ENCODE measurements at places on chromosomes 4 and X.

DNA sequence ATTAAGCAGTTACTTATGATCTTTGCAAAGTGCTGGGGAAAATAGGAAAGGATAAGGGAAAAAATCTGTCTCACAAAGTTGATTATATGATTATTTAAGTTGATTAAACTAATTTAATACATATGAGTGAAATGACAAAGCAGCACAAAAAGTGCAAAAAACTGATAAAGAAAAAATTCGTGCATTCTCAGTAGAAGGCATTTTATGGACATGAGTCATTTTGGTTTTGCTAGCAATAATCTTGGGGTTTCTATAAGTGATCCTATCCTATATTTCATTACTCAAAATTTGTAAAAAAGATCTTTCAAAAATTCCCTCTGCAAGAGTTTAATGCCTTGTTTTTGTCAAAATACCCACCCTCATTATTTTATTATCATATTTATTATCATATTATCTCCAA is 224.2 kb upstream of the ANXA10 start:
- DNase-seq, result no peak

- DNase-seq, result no peak
Measured at GRCh38 chrX:136589966-136590365, 58.0 kb downstream of the VGLL1 start.

GRCh38 chr4:139743027-139743426 is 77.4 kb downstream of the MGST2 start:
- no peak for DNase-seq

GRCh38 chr4:184616633-184617551 is 32.4 kb downstream of the CASP3 start:
- no peak for DNase-seq

- DNase-seq, result no peak
Measured at GRCh38 chr4:15327311-15328298, 100.2 kb upstream of the C1QTNF7 start.

DNA sequence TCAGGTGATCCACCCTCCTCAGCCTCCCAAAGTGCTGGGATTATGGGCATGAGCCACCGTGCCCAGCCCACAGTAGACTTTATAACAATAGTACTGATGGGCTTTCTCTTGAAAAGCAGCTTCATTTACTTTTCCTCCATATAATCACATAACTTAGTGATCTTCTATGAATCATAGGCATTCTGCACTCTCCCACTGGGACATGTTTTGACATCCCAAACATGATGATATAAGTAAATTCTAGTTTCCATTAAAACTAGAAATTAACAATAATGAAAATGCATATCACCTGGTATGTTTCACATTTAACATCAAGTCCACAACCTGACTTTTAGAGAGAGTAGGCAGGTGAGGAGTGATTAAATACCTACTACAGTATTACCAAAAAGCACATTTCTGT is 96.5 kb downstream of the CAMK2D start:
- DNase-seq, result no peak

DNA sequence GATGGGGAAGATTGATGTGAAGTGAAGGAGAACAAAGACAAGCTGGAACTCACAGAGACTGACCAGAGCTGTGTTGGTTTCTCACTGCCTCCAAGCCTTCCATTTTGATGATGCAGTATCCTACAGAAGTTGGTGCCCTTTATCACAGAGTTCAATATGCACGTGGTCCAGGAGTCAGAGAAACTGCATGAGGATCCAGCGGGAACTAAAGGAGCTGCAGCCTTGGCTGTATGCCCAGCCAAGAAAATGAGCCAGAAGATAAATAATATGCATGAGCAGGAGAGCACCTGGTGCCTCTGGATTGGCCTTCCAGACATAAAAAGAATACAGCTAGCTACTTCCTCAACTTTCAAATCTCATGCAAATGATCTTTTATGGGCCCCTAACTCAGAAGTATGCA is 44.3 kb upstream of the DCLK2 start:
- DNase-seq, result no peak

GRCh38 chr4:98275145-98275544 is 14.0 kb downstream of the RAP1GDS1 start:
- no peak for DNase-seq

GRCh38 chr4:41541687-41542094 is 3.7 kb downstream of the LIMCH1 start:
- no peak for DNase-seq

DNA sequence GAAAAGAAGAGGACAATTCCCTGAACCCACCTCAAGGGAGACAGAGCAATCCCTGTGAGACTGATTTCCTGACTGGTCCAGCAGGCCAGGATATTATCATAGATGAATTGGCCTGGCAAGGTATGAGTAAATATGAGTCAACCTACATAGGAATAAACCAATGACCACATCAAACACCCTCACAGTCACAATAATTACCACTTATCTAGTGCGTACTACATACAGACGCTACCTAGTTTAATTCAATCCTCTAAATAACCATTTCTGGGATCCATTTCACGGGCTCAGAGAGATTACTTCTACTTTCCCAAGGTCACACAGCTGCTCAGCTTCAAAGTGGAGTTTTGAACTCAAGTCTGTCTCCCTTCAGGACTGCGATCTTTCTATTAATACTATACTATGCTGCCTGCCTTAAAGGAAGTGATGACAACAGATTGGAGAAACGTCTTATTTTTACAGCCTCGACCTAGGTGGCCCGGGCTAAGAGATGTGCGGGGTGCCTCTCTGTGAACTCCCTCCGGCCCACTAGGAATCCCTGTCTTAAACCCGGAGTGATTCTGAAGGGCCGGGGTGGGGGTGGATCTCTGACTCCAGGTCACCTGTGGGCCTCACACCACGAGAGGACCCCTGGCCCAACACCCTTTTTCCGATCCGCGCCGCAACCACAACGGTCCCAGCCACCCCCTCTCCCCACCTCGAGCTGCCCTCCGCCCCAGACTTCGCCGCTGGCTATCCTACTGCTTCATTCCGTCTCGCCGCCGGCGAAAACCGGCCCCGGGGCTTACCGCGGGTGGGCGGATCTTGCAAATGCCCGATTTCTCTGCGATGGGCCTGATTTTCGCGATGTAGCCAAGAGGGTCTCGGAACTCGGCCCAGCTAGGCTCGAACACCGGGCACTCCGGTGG is 800 bp downstream of the KDM5C start:
- DNase-seq, result peak; percentile 1

GRCh38 chr4:64146030-64146429 is 263.2 kb downstream of the TECRL start:
- DNase-seq, result no peak

- no peak for DNase-seq
Measured at GRCh38 chr4:99403380-99404184, 31.6 kb downstream of the ADH7 start.

GRCh38 chr4:89836897-89837384 is at the start of gene SNCA:
Gene SNCA (minus strand): TSS chr4:89837161. CDS start chr4:89835667, 1,494 bp downstream.
- no peak for DNase-seq

- DNase-seq, result no peak
Measured at GRCh38 chrX:17931855-17932254, 70.8 kb upstream of the RAI2 start.

DNA sequence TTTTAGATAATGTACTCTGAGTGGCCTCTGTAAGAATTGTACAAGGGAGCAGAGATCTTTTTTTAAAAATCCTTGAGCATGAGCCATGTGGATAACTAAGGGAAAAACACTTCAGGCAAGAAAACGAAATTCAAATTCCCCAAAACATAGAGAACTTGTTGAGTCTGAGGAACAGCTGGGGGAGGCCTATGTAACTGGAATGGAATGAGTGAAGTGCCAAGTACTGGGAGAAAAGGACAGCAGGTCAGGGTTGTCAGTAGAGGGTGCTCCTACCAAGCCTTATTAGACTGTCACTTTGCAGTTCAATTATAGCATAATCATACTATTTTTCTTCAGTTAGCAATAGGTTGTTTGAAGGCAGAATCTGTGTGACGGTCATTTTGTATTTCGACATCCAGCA is 135.1 kb downstream of the ARHGAP6 start:
- DNase-seq, result no peak

DNA sequence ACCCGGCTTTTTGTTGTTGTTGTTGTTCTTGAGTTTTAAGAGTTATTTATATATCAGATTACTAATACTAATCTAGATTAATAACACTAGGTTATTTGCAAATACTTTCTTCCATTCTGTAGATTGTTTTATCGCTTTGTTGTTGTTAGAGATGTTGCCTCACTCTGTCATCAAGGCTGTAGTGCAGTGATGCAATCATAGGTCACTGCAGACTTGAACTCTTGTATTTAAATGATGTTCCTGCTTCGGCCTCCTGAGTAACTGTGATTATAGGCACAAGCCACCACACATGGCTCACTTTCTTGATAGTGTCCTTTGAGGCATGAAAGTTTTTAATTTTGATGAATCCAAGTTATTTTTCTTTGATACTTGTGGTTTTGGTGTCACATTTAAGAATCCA is 129.0 kb downstream of the VSIG4 start:
- no peak for DNase-seq

DNA sequence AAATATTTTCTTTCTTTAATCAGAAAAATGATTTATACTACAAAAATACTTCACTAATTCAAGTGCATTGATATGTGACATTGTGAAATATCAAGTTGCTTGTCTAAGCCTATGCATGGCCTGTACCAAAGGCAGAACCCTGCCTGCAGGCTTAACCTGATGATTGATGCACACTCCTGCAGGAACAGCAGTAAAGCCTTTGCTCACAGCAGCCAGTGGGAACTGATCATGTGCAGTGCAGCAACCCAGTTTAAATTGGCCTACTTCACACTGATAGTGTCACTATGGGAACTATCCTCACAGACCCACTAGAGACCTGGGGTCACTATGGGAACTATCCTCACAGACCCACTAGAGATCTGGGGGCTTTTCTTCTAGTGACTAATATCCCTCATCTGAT is 603.8 kb downstream of the RAPGEF2 start:
- no peak for DNase-seq

- DNase-seq, result no peak
Measured at GRCh38 chrX:39414290-39414854, 613.1 kb downstream of the MID1IP1 start.

DNA sequence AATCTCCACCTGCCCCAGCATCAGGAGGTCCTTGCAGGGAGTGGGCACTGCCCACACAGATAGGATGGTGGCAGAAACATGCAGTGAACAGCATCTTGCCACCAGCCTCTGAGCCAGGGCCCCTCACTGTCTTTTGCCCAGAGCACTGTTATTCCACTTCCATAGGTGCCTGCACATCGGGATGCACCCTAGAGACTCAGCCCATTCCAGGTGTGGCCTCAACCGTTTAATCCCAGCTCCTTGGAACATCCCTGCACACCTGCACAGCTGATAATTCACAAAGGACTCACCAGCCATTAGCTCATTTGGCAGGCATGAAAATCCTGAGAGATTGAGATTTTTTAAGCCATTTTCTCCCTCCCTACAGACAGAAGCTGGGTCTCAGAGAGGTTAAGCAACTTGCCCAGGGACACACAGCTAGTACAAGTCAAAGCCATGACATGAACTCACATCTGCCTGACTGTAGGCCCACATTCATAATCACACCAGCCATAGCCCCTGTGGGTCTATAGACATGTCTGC is 116.3 kb downstream of the EFNB1 start:
- DNase-seq, result no peak

DNA sequence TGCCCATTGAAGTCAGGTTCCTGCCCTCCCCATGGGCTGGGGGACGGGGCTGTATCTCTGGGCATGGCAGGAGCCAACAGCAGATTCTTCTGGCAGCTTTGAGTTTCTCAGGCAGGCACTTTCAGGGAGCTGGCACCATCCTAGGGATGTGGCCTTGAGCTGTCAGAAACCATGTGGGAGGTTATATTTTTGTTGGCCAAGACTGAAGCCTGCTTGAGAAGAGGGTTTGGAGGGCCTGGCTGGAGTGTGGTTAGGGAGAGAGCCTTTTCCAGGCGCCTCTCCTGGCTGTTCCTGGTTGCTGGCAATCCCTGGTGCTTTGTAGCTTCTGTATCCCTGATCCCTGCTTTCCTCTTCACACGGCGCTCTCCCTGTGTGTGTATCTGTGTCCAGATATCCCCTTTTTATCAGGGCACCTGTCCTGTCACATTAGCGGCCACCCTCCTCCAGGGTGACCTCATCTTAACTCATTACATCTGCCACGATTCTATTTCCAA is 30.6 kb upstream of the SORCS2 start:
- no peak for DNase-seq

- no peak for DNase-seq
Measured at GRCh38 chrX:72176981-72177380, 4.6 kb upstream of the PIN4 start.

DNA sequence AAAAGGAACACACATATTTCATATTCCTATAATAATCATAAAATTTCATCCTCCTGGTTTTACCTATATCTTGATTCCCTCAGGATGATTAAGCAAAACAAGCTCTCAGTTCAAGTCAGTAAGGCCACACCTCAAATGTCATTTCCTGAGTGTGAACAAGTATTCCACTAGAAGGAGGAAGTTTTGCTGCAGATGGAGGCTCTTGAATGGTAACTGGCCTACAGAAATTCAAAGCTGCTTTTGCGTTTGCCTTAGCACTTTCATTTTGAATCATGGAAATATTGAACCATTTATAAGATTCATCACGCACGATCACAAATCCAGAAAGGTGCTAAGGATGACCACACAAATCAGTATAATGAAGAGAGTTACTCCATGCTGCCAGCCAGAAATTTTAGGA is 254.4 kb upstream of the CXXC4 start:
- DNase-seq, result no peak

GRCh38 chr4:170190265-170190664 is 100.5 kb upstream of the AADAT start:
- no peak for DNase-seq

DNA sequence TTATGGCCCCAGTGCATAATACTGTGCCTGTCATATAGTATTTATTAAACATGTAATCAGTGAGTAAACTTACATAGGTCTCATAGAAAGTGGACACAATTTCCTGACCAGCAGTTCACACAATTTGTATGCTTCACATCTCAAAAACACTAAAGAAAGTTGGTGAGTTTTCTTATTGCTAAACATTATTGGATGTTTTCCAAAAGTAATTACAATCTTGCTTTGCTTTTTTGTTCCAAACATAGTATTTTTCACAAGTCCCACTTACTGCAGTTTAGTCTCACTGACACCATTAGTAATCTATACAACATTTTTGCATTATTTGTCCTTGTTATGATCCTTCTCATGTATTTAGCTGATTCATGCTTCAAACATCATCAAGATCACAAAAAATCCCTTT is 132.5 kb downstream of the TBCK start:
- no peak for DNase-seq

DNA sequence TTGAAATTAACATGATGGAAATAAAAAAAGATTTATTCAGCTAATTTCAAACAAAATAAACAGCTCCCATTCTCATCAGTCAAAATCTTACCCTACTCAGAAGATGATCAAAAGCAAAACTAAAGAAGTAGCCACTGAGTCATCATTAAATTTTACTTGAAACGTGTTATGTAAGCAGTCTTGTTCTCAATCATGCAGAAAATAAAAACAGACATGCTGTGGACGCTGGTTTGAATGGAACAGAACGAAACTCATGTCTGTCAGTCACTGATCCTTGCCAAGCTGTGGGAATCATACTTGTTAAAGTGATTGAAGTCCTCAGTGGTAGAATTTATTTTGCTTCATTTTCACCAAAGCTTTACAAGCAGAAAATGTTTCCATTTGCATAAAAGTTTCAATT is 77.2 kb upstream of the TLR3 start:
- no peak for DNase-seq

GRCh38 chrX:34655501-34656455 is 1.3 kb downstream of the TMEM47 start:
- DNase-seq, result no peak

Data from effector memory CD4-positive, alpha-beta T cell (primary cell).